ENCODE measurements at places on chromosomes 12 and 14. TPM values are rescaled to one million over a fixed set of nuclear protein-coding genes. Genes with fewer than 3 reads are reported as not detected.

- no peak overlapping the region for H3K27ac ChIP-seq
- no peak for DNase-seq
- no peaks in the 10 kb centered on the region for H3K4me1 ChIP-seq
- no peak overlapping the region for H3K4me3 ChIP-seq
These were observed 122.5 kb downstream of the WIF1 start for GRCh38 chr12:64998371-64999147.

GRCh38 chr12:6967651-6968100 lies 2.8 kb downstream of the PHB2 start:
- H3K4me1 ChIP-seq: peaks cover 16% of the 10 kb centered on the region
- no peaks in the 10 kb centered on the region for H3K27me3 ChIP-seq

DNA sequence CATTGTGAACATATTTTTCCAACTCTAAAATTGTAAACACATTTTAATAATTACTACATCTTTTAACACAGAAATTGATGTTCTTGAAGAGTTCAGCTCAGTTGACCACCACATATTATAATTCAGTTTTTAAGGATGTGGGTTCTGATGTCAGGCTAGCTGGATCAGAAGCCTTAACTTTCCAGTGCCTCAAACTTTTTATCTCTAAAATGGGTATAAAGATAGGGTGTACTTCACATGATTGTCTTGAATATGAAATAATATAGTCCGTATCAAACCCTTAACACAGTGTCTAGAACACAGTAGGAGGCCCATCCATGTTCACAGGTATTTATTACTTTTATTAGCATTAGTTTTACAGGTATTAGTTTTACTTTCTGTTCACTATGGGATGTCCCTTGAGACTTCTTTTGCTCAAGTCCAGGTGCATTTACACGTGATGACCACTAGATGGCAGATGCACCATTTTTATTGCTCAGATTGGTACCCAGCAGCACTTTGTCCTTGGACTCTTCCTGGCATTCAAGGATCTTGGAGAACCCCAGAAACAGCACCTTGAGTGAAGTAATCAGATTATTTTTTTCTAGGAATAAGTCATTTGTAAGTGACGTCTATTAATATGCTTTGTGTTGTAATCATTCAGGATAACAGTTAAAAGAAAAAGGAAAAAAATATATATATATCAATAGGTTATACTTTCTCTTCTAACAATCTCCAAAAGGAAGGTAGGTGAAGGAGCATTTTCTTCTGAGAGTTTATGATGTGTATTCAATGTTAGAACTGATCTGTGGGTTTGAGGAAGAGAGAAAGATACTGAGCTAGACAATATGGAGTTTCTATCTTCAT lies 580.2 kb downstream of the ETNK1 start:
- DNase-seq: no peak
- no peak overlapping the region for H3K4me3 ChIP-seq
- no peaks in the 10 kb centered on the region for H3K36me3 ChIP-seq
- H3K27me3 ChIP-seq: no peaks in the 10 kb centered on the region
- no peaks in the 10 kb centered on the region for H3K4me1 ChIP-seq

Gene PTHLH
- total RNA-seq: 3.2 TPM

Gene LYZ
- total RNA-seq: 8.3 TPM

Gene SLC17A8
- total RNA-seq: not detected

Data from osteoblast (primary cell).